Activated naive CD4-positive, alpha-beta T cell treated with anti-CD3 and anti-CD28 coated beads, Interleukin-2, amount 50 U/mL, for 16 hours (primary cell): ENCODE measurements at places on chromosomes 12 and 14.

GRCh38 chr14:85413836-85414526, 116.0 kb upstream of the FLRT2 start:
- DNase-seq: no peak

GRCh38 chr14:21437063-21437901, 18.6 kb downstream of the CHD8 start:
- peak; percentile 99 for DNase-seq

GRCh38 chr14:50550294-50550693, 9.7 kb upstream of the ATL1 start:
- DNase-seq: no peak

GRCh38 chr14:92122351-92122677, 545 bp downstream of the CPSF2 start:
- DNase-seq: no peak

DNA sequence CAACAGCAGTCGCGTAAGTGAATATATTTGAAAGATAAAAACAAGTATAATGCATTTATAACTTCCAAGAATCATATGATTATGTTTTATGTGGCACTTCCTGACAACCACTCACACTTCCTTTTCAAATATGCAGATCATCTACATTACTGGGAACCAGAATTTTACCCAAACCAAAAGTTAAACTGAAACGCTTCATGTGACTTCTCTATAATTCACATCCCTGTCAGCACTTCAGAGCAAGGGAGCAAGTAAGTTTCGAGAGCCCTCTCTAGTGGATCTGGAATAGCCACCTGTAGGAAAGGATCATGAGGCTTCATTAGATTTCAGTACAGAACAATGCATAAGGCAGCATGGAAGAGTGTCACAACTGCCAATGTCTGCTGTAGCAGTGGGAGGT, 13.7 kb upstream of the ALX1 start:
- DNase-seq: no peak

- peak; percentile 93 for DNase-seq
Observed at GRCh38 chr12:49060237-49061156, at the start of gene KMT2D. KMT2D (minus strand) TSS chr12:49060794; CDS start chr12:49055324, 5,470 bp downstream.

GRCh38 chr12:33828326-33828725, 194.0 kb upstream of the ALG10 start:
- no peak for DNase-seq
